Tongue (tissue), 3 donors: ENCODE measurements at places on chromosomes 3 and 15. TPM values are rescaled to one million over a fixed set of nuclear protein-coding genes. Genes with fewer than 3 reads are reported as not detected.

RHOV gene
- total RNA-seq: 11.8 TPM

- no peak for DNase-seq
Measured at GRCh38 chr3:110731148-110731547, 340.5 kb upstream of the NECTIN3 start.

DNA sequence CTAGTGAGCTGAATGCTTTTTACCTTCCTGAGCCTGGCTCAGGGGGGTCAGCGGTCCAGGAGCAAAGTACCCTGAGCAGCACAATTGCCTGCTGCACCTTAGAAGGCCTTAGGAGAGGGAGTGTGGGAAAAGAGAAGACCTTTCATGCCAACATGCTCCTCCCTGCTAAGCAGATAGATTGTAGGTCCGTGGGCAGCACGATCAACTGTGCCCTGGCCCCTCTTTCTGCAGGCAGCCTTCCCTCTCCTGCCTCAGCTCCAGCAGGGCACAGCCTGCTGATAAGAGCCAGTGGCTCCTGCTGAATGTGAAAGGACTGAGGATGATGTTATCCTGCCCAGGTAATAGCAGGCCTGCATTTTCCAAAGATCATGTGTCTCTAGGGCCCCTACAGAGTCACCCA lies 4.1 kb downstream of the CORO2B start:
- no peak for DNase-seq

DNA sequence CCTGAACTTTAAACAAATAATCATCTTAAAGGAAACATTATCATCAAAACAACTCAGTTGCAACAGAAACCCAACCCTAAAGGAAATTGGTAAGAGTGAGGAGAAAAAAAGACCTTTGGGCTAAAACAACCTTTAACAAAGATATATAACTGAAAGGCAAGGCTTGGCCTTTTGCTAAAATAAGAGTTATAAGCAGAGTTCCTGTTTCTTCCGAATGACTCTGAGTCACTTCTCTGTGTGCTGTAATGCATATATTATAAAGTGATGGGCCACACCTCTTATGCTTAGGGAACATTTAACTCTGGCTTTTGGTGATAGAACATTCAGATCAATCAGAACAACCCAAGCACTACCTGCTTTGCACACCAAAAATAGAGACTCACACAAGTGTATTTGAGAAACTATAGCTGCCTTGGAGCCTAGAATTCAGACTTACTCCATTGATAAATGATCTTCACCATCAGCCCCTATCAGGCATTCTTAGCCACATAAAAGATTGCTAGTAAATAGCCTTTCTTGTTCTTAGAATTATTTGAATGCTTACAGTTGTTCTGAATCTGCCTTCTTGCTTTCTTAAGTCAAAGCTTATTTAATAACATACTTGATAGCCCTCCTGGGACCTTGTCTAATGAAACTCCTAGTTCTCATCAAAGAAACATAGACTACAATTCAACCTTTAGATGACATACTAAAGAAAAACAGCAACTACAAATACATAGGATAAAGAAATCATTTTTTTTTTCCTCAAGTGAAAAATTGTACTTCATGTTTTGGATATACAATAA lies 294.2 kb upstream of the SEMA6D start:
- DNase-seq: no peak

- DNase-seq: no peak
Measured at GRCh38 chr3:42214064-42214463, 51.9 kb downstream of the CCK start.

GRCh38 chr3:86973440-86973839 lies 17.5 kb downstream of the VGLL3 start:
- no peak for DNase-seq

DNA sequence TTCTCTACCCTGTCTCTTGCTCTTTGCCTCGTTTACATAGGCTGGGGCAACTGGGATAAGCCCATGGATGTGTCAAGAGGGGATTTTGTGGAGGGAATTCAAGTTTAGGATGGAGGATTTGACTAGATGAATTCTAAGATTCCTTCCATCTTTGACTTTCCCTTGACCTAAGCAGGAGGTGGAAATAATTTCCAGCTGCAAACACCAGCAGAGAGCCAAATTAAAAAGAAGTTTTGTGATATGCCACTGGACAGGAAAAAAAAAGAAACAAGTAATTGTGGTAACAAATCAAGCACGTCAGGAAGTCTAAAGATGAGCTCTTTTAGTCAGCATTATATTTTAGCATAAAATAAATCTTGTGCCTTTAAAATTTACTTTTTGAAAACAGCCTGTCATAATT lies 49.8 kb downstream of the KCNMB2 start:
- no peak for DNase-seq

GRCh38 chr15:92845126-92845508 lies 55.0 kb upstream of the CHD2 start:
- peak; percentile 69 for DNase-seq
